ENCODE measurements at places on chromosomes 16 and 17.
A peak's percentile ranks its signal among the peaks of the same experiment; 100 is the strongest.

- no peak for DNase-seq
Observed at GRCh38 chr17:77208217-77208808, 67.5 kb downstream of the SEC14L1 start.

- no peak for DNase-seq
Observed at GRCh38 chr16:23917621-23918020, 81.8 kb downstream of the PRKCB start.

DNA sequence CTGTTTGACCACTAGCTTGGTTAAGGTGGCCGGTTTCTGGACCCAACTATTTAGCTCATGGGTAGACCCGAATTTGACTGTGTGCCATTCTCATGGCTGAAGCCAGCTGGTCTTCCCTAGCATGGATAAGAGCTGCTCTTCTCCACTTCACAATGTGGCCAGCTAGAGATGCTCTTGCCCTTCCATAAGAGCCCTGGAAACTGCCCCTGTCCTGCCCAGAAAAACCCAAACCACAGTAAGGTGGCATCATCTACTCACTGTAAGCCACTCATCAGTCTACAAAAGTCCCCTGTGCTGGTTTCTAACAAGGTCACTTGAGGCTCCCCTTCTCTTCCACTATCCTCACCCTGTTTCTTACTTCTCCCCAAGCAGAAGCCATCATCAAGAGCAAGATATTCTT is 165.1 kb downstream of the HS3ST2 start:
- no peak for DNase-seq

- peak; percentile 46 for DNase-seq
Observed at GRCh38 chr17:2250140-2251095, 53.2 kb downstream of the SMG6 start.

DNA sequence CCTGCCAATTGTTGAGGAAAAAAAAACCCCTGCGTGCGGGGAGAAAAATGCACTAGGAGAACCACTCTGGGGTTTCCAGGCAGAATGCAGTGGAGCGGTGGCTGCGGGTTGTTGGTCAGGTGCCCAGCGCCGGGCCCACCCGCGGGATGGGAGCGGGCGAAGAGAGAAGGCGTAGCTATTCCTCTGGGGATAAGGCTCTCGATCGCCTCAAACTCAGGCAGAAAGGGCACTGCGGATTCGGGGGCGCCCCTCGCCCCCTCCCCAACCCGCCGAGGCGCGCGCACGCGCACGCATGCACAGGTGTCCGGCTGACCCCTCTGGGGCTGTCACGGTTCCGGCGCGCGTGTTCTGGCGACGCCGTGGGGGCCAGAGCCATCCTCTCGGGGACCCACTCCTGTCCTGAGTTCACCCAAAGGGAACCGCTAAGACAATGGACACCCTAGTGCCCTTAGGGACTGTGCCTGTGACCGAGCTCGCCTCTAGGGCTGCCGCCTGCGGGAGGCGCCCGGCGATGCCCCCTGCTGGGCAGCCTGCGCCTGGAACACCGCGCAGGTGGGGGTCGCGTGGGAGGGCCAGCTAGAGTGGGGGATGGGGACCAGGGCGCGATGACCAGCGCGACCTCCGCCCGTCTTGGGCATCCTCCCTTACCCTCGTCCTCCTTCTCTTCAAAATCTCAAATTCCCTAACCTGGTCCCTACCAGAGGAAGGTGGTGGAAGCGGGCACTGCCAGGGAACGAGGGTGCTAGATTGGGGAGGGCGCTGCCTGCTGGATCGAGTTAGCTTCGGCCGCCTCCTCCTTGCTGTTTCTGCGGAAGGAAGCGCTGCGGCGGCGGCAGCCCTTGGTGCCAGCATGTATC is 14.4 kb upstream of the CBX8 start:
- DNase-seq: no peak

DNA sequence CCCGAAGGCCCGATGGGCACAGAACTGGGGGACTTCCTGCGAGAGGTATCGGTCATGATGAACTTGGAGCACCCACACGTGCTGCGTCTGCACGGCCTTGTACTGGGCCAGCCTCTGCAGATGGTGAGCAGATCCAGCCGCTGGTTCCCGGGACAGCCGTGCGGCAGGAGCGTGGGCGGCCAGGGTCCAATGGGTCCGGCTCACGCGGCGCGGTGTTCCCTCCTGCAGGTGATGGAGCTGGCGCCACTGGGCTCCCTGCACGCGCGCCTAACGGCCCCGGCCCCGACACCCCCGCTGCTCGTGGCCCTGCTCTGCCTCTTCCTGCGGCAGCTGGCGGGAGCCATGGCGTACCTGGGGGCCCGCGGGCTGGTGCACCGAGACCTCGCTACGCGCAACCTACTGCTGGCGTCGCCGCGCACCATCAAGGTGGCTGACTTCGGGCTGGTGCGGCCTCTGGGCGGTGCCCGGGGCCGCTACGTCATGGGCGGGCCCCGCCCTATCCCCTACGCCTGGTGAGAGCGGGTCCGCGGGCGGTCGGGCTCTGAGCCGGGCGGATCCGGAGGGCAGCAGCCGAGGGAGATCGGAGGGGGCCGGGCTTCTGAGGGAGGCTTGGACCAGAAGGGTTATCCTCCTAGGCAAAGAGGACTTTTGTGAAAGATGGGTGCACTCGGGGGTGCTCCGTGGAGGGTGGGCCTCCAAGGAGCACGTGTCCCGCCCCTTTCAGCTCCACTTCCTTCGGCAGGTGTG is 3.0 kb downstream of the TNK1 start:
- DNase-seq: peak; percentile 88

- no peak for DNase-seq
Observed at GRCh38 chr17:46122486-46122871, 70.8 kb downstream of the KANSL1 start.

DNA sequence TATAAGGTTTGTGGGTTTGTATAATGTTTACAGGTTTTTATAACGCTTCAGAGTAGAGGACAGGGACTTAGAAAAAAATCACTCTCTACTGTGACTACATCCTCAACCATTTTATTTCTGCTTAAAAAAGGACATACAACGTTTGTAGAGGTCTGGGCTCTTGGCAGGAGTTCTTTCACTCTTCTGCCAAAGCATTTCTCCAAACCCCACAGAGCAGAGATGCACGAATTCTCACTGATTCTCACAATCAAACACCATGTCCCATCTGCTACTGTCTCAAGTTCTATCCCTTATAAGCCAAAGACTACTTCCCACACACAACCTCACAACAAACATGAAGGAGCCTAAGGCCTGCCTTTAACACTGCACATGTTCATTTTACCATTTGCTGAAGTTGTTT is 7.0 kb upstream of the ANKFY1 start:
- no peak for DNase-seq

DNA sequence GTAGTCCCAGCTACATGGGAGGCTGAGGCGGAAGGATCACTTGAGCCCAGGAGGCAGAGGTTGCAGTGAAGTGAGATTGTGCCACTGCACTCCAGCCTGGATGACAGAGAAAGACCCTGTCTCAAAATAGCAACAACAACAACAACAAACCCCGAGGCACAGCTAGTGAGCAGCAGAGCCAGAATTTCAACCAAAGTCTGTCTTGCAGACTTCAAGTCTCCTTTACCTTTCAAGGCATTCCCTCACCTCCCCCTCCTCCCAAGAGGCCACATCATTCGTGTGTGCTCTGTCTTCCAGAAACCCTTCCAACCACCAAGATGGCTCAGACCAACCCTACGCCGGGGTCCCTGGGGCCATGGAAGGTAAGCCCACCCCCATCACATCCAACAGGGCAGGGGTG is 2.2 kb downstream of the CRYBA1 start:
- DNase-seq: no peak

DNA sequence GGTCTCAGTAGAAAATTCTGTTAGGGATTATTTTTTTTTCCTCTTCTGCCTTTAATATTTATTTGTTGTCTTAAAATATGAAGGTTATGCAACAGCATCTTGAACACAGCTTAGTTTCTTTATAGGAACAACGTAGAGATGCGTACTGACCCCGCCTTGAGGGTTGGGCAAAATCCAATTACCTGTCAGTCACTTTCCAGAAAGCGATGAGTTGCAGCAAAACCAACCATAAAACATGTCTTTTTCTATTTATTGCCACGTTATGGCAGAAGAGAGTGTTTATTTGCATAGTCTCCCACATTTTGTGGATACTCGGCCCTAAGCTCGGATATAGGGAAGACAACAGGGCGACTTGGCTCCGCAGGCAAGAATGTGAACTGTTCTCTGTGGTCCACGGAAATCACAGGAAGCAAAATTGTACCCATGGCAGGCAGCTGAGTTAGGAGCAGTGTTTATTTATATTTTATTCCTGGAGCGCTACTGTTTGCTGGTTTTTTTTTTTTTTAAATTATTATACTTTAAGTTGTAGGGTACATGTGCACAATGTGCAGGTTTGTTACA is 44.3 kb upstream of the CACNG5 start:
- no peak for DNase-seq

- DNase-seq: no peak
Observed at GRCh38 chr17:28485049-28485448, 11.6 kb downstream of the SLC13A2 start.

GRCh38 chr17:81651692-81652091 is 4.7 kb downstream of the PDE6G start:
- no peak for DNase-seq

DNA sequence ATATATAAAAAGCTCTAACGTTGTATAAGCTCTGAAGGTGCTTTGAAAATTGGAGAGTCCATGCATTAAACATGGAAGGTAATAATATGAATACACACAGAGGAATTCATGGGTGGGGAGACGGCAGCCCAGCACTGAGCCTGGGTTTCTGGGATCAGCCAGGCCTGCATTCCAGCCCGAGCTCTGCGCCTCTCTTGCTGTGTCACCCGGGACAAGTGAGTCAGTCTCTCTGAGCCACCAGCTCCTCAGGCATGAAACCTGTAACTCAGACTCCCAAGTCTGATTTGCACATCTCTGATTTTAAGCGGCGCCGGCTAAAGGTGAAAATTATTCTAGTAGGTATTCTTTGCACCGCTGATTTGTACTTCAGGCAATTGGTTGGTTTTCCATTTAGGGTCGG is 238.8 kb downstream of the MRTFB start:
- DNase-seq: no peak

DNA sequence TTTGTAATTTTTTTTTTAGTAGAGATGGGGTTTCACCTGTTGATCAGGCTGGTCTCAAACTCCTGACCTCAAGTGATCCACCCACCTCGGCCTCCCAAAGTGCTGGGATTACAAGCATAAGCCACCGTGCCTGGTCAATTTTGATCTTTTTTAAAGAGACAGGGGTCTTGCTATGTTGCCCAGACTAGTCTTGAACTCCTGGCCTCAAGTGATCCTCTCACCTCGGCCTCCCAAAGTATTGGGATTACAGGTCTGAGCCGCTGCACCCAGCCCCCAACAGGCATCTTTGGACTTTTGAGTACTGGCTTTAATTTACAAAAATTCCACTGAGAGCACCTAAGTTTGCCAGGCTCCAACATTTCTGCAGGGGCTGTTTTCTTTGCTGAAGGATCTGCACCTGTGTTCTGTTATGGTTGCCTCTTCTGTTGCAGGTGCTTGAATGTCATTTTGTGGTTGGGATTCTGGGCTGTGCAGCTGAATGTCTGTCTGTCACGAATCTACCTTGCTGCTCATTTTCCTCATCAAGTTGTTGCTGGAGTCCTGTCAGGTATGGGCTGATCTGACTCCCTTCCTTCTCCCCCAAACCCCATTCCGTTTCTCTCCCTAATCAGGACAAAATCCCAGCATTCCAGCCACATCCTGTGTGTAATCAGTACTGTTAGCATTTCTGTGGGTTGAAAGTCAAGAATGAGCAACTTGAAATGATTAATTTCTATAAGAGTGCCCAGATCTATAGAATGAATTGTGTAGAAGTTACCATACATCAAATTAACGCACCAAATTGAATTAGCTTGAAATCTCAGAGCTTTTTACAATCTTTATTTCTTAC is 8.5 kb downstream of the G6PC1 start:
- no peak for DNase-seq

GRCh38 chr16:75109732-75110243 is 6.8 kb downstream of the LDHD start:
- no peak for DNase-seq

- no peak for DNase-seq
Observed at GRCh38 chr17:28404461-28404811, 1.6 kb downstream of the SLC46A1 start.

DNA sequence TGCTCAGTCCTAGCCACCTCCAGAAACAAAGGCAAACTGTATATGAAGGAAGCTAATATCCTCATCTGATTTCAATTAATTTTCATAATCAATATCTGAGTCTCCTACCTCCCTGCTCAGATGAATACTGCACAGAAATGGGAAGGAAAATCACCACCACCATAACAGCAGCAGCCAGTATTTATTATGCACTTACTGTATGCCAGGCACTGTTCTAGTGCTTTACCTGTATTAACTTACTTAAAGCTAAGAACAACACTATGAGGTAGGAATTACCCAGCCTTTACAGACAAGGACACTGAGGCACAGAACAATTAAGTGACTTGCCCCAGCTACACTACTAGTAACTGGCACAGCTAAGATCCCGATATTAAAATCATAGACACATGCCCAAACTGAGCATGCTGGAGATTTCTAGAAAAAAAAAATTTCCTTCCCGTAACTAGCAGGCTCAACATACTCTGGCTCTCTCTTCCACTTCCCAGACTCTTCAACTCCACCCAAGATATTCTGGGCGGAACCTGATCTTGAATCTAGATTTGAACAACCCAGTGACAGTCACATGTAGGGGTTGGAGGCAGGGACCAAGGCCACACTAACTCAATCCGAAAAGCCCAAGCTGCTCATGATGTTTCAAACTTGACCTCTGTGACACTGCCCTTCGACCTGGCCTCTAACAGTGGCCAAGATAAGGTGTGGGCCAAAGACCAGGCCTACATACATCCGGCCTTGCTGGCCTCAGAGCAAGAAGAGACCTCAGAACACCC is 3.9 kb downstream of the TRIM25 start:
- DNase-seq: no peak

DNA sequence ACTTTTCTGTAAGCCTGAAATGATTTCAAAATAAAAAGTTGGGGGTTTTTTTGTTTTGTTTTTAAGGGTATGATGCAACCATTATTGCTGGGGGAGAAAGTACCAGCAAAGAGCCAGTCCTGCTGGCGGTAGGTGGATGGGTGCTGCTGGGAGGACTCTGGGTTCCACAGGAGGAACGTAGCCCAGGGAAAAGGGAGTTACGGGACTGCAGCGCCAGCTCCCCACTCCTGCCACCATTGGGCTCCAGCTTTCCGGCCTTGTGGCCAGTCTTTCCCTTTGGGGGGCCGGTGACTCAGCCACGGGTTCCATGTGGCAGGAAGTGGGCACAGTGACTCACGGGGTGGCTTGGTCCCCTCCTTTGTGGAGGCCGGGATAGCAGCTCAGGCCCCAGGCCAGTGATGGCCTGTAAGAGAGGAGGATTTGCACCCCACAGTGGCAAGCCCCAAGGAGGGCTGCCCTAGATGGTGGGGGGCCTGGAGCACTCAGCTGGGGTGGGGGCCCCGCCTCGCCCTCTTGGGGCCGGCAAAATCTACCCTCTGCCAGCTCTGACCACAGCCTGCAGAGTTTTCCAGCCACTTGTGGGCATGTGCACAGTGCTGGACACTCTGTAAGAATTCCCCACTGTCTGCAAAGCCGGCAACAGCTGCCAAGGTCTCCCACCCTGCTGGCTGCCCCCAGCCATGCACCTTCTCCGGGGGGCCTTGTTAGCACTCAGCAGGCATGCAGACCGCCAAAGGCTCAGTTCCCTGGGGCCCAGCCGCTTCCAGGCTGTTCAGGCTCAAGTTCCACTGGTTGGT is 30.4 kb downstream of the SOCS3 start:
- no peak for DNase-seq
